ENCODE measurements at places on chromosomes 16 and 17.

DNA sequence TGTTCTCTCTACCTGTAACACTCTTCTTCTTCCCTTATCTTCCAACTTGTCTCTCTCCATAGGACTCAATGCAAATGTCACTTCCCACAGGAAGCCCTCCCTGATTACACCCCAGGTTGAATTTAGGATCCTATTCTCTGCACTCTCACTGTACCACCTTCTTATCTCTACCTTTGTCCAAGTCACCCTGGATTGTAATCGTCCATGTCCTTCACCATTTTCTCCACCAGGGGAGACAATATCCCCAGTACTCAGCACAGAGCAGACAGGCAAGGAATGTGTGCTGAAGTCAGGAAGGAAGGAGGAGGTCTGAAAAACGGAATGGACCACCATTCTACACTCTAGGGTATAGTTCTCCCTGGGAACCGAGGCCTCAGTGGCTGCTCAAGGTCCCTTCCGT lies 14.2 kb downstream of the C16orf82 start:
- no peak for DNase-seq

GRCh38 chr16:26464576-26465266 lies 602.0 kb upstream of the C16orf82 start:
- no peak for DNase-seq

DNA sequence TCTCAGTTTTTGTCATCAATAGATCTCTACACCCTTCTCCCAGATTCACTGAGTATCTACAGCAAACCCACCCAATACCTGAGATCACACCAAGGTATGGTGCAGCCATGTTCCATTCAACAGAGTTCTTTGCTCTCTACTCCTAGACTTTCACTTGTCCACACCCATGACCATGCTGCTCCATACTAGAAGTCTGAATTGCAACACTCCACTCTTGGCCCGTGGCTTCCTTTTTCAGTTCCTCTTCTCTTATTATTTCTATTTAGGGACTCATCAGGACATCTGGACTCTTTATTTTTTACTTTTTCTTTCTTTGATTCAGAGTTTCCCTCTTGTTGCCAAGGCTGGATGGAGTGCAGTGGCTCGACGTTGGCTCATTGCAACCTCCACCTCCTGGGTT lies 37.1 kb downstream of the YWHAE start:
- DNase-seq, result no peak

GRCh38 chr16:27748868-27749546 lies 199.1 kb downstream of the KATNIP start:
- DNase-seq, result peak; percentile 3

DNA sequence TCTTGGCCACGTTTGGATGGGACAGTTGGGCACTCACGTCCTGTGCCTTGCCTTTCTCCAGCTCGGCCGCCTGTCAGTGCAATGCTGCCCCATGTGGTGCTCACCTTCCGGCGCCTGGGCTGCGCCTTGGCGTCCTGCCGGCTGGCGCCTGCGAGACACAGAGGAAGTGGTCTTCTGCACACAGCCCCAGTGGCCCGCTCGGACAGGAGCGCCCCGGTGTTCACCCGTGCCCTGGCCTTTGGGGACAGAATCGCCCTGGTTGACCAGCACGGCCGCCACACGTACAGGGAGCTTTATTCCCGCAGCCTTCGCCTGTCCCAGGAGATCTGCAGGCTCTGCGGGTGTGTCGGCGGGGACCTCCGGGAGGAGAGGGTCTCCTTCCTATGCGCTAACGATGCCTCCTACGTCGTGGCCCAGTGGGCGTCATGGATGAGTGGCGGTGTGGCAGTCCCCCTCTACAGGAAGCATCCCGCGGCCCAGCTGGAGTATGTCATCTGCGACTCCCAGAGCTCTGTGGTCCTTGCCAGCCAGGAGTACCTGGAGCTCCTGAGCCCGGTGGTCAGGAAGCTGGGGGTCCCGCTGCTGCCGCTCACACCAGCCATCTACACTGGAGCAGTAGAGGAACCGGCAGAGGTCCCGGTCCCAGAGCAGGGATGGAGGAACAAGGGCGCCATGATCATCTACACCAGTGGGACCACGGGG lies 7.1 kb downstream of the ACSF3 start:
- DNase-seq, result no peak

DNA sequence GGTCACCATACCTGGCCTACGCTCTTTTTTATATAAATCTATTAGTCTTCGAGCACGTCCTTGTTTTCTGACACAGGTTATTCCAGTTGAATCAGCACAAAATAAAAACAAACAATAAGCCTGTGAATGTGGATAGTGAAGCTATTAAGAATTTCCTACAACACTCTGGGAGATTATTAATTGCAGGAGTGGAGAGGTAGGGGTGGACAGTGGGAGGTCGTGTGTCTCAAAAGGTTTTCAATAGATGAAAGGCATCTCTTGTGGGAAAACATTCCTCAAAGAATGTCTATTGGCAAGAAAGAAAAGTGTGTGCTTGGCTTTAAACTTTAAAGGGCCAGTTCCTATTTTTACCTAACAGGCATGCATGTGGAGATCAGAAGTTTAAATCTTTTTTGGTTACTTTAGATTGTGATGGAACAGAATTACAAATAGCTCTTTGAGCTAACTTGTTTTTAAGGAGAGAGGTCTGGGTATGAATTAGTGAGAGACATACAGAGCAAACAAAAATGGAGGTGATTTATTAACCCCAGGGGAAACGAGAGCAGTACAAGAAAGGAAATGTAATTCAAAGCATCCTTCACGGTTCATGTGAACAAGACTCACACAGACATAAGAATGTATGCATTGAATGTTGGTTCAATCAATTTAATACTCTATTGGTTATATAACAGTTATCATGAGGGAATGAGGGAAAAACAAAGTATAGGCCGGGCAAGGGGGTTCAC lies 9.0 kb downstream of the SMYD4 start:
- no peak for DNase-seq

GRCh38 chr16:7964167-7964566 lies 626.1 kb downstream of the TMEM114 start:
- DNase-seq, result no peak

All from activated CD8-positive, alpha-beta memory T cell treated with anti-CD3 and anti-CD28 coated beads for 1 hour (primary cell).